Stimulated activated CD4-positive, alpha-beta T cell treated with anti-CD3 and anti-CD28 coated beads, TNF-alpha, amount 100 ng/mL, for 4 hours (primary cell): ENCODE measurements at places on chromosomes 12 and 14.

DNA sequence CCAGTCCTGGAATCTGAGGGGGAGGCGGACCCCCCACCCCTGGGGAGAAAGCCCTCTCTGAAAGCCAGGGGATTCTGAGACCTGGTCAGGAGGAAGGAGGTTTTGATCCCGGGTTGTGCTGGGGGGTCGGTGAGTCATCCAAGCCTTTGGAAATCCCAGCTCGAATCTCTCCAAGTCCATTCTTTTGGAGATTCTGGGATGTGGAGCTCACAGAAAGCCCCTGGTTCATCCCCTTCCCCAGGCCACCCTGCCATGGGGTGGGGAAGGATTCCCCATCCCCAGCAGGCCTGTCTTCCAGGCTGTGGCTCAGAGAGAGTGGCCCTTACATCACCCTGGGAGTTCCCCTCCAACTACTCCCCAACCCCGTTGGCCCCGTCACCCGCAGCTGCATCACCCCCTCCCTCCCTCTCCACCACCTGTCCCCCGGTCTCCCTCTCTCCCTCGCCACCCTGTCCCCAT, 14.3 kb downstream of the EXOC3L4 start:
- DNase-seq, result no peak

GRCh38 chr12:14612898-14613445, 45.3 kb upstream of the PLBD1 start:
- no peak for DNase-seq

GRCh38 chr12:57173089-57173488, 25.7 kb upstream of the LRP1-AS start:
- DNase-seq, result no peak

DNA sequence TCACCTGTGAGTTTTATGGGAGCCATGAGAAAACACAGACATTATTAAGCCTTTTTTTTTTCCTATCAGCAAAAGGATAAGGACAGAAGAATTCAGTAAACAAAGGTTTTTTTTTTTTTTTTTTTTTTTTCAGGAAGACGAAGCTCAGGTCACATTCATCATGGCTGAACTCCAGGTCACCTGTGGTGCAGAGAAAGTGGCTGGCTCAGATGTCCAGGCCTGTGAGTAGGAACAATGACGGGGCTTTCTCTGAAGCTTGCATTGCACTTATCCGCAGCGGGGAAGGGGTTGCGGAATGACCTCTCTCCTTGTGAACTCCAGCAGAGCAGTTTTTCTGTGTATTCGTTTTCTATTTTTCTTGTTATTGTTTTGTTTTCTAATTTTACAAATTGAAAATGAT, 759.6 kb upstream of the TMEM132C start:
- DNase-seq, result no peak

GRCh38 chr14:68679746-68680467, 113.0 kb downstream of the ZFP36L1 start:
- no peak for DNase-seq

GRCh38 chr12:115227137-115227615, 543.2 kb upstream of the TBX3 start:
- no peak for DNase-seq

GRCh38 chr12:25904442-25904841, 54.0 kb upstream of the RASSF8 start:
- DNase-seq, result no peak

GRCh38 chr12:103462675-103463074, 33.1 kb downstream of the C12orf42 start:
- DNase-seq, result no peak

DNA sequence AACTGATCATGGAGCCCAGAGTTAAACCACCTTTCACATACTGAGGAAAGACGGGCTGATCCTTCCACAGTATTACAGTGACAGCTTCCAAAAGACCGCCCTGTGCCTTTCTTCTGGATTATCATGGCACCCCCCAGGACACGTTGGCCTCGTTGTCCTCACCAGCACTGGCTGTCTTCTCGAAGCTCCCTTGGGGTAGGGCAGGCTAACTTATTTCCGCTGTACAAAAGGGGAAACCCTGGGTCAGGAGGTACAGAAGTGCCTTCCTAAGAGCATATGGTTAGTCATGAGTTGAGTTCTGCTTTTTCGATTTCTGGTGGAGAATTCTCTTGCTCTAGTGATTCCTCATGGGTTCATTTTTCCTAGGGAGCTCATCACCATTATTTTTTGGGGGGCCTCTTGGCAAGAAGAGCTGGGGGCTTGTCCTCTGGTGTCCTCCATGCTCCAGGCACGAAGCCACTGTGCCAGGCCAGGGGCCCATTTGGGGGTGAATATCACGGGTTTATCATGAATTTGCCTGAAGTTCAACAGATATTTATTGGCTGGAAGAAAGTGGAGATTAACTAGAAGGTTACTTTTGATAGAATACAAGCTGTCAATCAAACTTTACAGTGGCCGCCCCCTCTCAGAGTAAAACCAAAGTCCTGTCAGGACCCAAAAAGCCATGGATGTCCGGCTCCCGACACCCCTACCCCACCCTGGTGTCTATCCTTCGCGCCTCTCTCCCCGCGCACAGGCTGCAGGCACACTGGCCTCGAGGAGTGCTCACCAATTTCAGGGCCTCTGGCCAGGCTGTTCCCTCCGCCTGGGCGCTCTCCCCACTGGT, 8.8 kb upstream of the TRAF3 start:
- no peak for DNase-seq

GRCh38 chr12:131021154-131021541, 67.4 kb downstream of the ADGRD1 start:
- no peak for DNase-seq

GRCh38 chr14:60331201-60332045, 82.4 kb downstream of the PPM1A start:
- peak; percentile 55 for DNase-seq

- no peak for DNase-seq
Measured at GRCh38 chr12:93016752-93017350, 87.8 kb upstream of the EEA1 start.
